ENCODE measurements at places on chromosomes 2 and 18.

DNA sequence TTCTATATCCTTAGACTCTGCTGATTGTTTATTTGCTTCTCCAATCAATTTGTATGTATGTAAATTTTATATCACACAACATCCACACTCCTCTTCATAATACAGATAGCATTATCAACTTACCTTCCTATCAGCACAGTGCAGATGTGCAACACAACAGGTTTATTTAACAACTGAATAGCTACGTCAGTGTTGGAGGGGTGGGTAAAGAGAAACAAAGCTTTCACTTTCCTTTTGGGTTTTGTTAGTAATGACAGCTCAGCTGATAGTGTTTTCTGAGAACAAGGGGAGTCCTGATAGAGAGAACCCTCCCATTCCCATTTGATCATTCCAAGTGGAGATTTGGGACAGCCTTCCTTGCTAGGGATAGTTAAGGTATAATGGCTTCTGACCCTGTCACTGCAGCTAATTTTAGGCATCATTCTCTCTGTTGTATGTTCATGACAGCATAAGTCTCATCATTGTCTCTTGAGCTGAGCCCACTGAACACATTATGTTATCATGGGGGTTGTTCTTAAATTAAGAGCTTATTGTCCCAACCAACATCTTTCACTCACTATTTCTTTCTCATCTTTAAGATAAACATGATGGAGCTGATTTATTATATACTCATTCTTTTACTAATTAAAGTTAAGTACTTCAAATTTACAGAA is 227.7 kb downstream of the GPD2 start:
- DNase-seq: no peak

- DNase-seq: no peak
Observed at GRCh38 chr2:95044601-95045000, 19.1 kb downstream of the MAL start.

DNA sequence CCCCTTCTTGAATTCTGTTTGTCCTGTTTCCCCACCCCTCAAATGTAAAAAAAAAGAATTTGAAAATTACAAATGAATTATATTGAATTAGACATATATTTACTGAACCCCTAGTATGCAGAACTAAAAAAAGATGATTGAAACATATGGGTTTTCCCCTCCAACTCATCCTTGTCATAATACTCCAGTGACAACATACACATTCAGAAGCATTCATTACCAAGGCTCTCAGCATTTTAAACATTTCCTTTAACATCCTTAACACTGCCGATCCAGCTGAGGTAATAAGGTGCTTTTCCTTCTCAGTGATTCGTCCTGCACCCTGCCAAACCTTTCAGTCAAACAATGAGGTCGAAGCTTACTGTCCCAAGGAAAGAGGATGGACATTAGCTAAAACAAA is 53.1 kb upstream of the DTNB start:
- DNase-seq: no peak

- no peak for DNase-seq
Observed at GRCh38 chr18:3118195-3119010, 101.4 kb downstream of the MYOM1 start.

- DNase-seq: no peak
Observed at GRCh38 chr18:6571239-6571602, 156.5 kb upstream of the L3MBTL4 start.

DNA sequence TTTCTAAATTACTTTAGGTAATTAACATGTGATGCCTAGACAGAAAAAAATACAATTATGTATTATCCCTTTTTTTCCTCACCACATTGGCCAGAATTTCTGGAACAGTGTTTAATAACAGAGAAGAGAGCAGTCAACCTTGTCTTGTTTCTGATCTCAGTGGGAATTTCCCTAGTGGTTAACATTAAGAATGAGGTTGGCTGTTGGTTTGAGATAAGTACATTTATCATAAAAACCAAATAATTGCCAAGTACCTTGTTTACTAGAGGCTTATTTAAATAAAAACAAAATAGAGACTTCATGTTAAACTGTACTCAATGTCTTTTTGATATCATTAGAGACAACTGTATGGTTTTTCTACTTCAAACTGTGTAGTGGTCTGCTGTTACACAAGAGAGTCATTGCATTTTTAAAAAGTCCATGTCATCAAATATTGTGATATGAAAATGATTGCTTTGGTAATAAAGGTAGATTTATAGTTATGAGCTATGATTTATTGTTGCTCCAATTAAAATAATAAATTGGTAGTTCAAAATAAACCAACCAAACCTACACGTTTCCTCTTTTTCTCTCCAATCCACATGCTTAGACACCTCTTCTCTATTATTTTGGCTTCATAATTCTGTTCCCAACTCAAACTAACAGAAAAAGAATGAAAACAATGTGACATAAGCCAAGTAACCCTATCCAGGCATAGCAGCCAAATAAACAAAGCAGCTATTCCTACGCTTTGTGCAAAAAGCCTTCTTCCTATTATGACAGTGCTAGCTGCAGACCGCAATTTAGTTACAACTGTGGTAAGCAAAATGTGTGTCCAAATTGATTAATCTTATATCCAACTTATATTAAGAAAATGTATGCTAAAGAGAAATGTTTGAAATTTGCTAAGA is 20.9 kb upstream of the TANK start:
- no peak for DNase-seq
